Activated CD4-positive, alpha-beta T cell treated with anti-CD3 and anti-CD28 coated beads, Interleukin-2, amount 10 ng/mL, durations not matched to agents 7 days and 5 days (primary cell): ENCODE measurements at places on chromosomes 16 and 17.
A peak's percentile ranks its signal among the peaks of the same experiment; 100 is the strongest.

- DNase-seq, result peak; percentile 75
These were observed at the start of gene CES3 for GRCh38 chr16:66961065-66961744. Gene CES3 (plus strand): TSS chr16:66961266. CDS start chr16:66961308, 42 bp downstream.

GRCh38 chr16:55559933-55560516 is 6.5 kb upstream of the CAPNS2 start:
- no peak for DNase-seq

- no peak for DNase-seq
These were observed 741.3 kb upstream of the SOX9 start for GRCh38 chr17:71379512-71379911.

- no peak for DNase-seq
These were observed 18.7 kb downstream of the MPRIP start for GRCh38 chr17:17060930-17061329.

GRCh38 chr16:29909391-29909790 is 9.1 kb downstream of the ASPHD1 start:
- DNase-seq, result no peak

DNA sequence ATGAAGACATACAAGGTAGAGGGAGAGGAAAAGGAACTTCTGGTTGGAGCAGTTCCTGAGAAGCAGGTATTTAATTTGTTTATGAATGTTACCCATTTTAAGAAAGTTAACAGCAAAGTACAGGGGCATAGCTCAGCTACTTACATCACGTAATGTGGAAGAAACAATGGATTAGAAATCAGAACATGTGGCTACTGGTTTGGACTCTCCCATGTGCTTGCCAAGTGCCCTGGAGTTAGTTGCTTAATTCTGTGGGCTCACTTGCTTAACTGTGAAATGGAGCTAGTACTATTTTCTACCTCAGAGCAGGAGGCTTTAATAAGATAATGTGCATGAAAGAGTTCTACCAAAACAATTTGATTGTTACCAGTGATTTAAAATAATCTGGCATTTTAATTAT is 27.3 kb downstream of the RSPRY1 start:
- DNase-seq, result no peak

GRCh38 chr17:73552300-73553048 is 91.8 kb downstream of the SDK2 start:
- DNase-seq, result no peak

- DNase-seq, result no peak
These were observed 7.1 kb downstream of the NXPH3 start for GRCh38 chr17:49582789-49583188.
